ENCODE measurements at places on chromosomes 1 and 21.

DNA sequence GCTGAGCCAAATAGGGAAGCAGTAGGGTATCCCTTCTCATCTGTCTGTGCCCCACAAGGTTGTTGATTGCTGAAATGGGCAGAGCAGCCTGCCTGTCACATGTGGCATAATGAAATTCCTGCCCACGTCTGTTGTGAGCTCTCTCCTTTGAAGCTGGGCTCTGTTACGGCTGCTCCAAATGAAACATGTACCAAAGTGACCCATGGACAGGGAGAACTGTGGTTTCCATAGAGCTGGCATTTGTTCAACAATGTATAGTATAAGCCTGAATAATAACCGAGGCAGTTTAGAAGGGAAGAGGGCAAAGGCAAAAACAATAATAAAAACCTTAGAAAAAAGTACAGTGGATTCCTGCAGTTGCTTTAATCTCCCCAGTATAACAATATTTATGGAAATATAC, 149.7 kb downstream of the LYPLAL1 start:
- no peak for DNase-seq

- DNase-seq, result no peak
Observed at GRCh38 chr1:10623686-10624145, 149.0 kb downstream of the PEX14 start.

DNA sequence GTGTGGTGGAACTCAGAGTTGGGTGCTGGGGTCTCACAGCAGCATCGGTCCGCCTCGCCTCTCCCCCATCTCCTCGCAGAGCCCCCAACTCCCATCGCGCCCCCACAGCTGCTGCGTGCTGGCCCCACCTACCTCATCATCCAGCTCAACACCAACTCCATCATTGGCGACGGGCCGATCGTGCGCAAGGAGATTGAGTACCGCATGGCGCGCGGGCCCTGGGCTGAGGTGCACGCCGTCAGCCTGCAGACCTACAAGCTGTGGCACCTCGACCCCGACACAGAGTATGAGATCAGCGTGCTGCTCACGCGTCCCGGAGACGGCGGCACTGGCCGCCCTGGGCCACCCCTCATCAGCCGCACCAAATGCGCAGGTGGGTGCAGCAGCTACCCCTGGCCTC, 24.2 kb downstream of the PTPRU start:
- DNase-seq, result no peak

GRCh38 chr1:21325231-21325718, 35.0 kb upstream of the ECE1 start:
- no peak for DNase-seq

GRCh38 chr1:156112276-156113137, 2.0 kb upstream of the LMNA start:
- DNase-seq, result no peak

DNA sequence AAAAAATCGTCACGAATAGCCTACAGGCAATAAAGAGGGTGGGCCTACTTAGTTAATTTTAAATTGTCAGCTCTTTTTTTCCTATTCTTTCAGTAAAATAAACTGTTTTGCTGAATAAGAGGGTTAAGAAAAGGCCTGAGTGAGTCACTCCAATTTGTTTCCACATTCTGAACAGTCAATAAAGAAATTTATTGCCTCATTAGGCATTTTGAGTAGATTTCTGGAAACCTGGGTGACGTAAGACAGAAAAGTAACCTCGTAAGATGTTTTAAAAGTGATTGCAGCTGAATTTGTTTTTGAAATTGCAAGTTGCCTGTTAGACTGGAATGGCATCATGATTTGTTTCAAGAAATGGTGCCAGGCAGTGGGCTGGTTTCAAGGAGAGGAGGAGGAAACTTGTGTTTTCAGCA, 439.3 kb downstream of the USP25 start:
- DNase-seq, result no peak

DNA sequence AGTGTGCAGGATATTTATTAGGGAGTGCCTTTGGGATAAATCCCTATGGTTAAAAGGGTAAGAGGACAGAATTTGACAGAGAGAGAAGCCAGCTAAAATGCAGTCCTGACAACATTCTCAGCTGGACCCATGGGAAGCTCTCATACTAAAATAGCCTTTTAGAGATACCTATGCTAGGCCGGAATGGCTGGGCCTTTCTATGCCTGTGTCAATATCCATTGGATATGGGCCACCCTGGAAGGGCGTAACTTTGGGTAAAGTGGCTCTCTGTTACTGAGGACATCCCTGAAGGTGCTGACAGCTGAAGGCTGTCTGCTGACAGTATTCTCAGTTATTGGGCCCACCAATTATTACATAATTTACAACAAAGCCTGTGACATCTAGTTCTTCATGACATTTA, 613.0 kb upstream of the B3GALT2 start:
- DNase-seq, result no peak

- no peak for DNase-seq
Observed at GRCh38 chr1:39080269-39080826, 54.2 kb downstream of the NDUFS5 start.
